ENCODE measurements at places on chromosomes 7 and 10.
A peak's percentile ranks its signal among the peaks of the same experiment; 100 is the strongest.

- no peak for DNase-seq
- H3K27me3 ChIP-seq, result peaks cover 2% of the 10 kb centered on the region
- no peak overlapping the region for H3K4me3 ChIP-seq
- peaks cover 24% of the 10 kb centered on the region for H3K4me1 ChIP-seq
- no peaks in the 10 kb centered on the region for H3K36me3 ChIP-seq
Observed at GRCh38 chr10:61894133-61894532, 7.4 kb upstream of the ARID5B start.

- no peak for DNase-seq
- H3K36me3 ChIP-seq, result no peaks in the 10 kb centered on the region
- no peak overlapping the region for H3K27ac ChIP-seq
- H3K4me1 ChIP-seq, result peaks cover 19% of the 10 kb centered on the region
Observed at GRCh38 chr7:41886262-41886900, 183.5 kb upstream of the INHBA start.

DNA sequence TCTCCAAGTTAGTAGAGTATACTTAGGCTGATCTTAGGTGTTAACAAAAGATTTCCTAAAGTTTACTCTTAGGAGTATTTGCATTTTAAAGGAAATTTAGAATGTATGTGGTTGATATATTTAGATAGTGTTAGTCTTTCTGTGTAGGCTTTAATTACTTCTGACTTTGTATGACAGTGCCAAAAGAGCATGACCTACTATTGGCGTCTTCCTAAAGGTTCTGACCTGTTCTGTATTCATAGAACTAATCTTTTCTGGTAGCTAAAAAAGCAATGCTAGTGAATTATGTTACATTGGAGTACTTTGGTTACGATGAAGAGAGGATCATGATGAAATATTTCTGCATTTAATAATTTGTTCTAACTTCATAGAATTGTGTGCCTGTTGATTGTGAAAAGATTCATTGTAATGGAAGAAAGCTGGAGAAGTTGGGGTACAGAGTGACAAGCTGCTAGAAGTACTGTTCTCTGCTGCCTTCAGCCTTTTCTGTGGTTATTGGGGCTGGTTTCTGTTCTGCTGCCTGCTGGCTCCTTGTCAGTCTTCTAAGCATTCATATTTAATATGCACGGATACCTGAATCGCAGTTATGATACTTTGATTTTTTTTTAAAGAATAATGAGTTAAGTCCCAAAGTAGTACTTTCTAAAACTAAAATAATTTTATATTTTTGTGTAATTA lies 13.2 kb downstream of the WAC start:
- H3K4me1 ChIP-seq, result peaks cover 98% of the 10 kb centered on the region
- H3K27me3 ChIP-seq, result no peaks in the 10 kb centered on the region
- DNase-seq, result no peak
- peak overlapping the region; percentile 75 for H3K27ac ChIP-seq
- H3K36me3 ChIP-seq, result peaks cover 24% of the 10 kb centered on the region
- H3K4me3 ChIP-seq, result no peak overlapping the region

GRCh38 chr7:128424686-128425275 lies 15.0 kb upstream of the IMPDH1 start:
- no peak overlapping the region for H3K27ac ChIP-seq
- no peak overlapping the region for H3K4me3 ChIP-seq
- DNase-seq, result no peak
- H3K27me3 ChIP-seq, result peaks cover 15% of the 10 kb centered on the region
- no peaks in the 10 kb centered on the region for H3K36me3 ChIP-seq
- peaks cover 38% of the 10 kb centered on the region for H3K4me1 ChIP-seq

DNA sequence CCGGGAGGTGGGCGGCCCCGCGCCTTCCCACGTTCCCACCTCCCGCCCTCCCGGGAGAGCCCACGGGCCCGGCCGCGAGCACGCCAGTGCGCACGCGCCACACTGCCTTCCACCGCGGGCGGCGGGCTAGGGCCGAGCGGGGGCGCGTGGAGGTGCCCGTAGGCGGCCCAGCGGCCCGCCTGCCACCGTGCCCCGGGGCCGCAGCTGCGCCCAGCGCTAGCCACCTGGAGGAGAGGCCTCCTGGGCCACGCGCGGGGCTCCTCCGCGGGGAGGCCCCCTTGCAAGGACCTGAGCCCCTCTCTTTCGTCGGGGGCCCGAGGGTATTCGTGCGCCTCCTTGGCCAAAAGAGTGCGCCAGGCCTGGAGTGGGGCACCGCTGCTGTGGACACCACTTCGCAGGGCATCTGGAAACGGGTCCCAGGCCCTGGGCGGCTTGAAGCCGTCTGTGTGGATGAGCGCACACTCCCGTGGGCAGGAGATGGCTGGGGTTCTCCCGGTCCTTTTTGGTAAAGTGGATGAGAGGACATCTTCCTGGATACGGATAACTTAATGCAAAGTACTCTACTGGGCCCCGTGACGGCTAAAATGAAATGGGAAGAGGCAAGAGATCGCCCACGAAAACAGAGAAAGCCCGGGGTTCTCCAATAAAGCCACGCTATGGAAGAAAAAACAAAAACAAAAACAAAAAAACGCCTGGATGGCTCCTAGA lies 9.0 kb upstream of the EBF3 start:
- H3K4me1 ChIP-seq, result peaks cover 7% of the 10 kb centered on the region
- peaks cover 21% of the 10 kb centered on the region for H3K27me3 ChIP-seq
- H3K27ac ChIP-seq, result no peak overlapping the region
- DNase-seq, result no peak
- H3K4me3 ChIP-seq, result no peak overlapping the region
